ENCODE measurements at places on chromosomes 1 and 21.

DNA sequence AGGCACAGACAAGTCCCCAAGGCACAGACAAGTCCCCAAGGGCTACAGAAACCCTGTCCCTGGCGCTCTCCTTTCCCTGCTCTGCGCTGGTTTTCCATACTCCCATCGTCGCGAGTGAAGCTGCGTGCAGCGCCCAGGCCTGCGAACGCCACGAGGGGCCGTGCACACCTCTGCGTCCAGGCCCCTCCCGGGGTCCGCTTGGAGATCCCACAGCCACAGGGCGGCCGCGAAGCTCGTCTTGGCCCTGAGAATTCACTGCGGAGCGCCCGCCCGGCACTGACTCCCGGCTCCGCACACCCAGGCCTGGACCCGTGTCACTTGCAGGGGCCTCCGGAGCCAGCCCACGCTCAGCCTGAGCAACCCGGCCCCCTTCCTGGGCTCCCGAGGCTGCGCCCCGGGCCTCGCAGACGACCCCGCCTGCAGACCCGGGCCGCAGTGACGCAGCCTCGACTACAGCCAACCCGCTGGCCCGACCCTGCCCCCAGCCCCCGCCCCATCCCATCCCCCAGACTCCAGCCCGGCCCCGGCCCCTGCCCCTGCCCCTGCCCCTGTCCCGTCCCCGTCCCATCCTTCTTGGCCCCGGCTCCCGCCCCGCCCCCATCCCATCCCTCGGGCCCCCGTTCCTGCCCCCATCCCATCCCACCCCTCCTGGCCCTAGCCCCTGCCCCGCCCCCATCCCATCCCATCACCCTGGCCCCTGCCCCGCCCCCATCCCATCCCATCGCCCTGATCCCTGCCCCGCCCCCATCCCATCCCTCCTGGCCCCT is 841 bp downstream of the POFUT2 start:
- DNase-seq, result peak; percentile 67

DNA sequence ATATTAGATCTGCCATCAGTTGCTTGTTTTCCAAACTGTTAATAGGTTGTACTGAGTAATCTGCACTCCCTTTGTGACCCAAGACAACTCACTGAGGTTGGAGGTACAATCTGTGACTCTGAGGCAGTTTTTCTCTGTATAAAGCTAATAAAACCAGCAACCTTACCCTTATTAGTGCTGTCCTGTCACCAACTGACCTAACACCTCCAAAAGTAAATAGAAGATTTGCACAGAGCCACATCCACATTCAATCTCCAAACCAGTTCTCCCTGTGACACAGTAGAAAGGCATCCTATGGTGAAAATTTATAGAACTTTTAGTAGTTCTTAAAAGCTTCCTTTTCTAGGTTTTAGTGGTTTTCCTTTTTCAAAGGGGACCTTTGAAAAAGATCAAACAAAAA is 140.4 kb upstream of the ADGRL2 start:
- DNase-seq, result no peak

- no peak for DNase-seq
These were observed 72.0 kb downstream of the DAP3 start for GRCh38 chr1:155760751-155761475.

- no peak for DNase-seq
These were observed 163.7 kb downstream of the LTN1 start for GRCh38 chr21:28828981-28829380.

GRCh38 chr21:34126269-34126668 is 52.9 kb downstream of the MRPS6 start:
- no peak for DNase-seq

GRCh38 chr1:211305044-211305443 is 21.6 kb upstream of the TRAF5 start:
- no peak for DNase-seq

DNA sequence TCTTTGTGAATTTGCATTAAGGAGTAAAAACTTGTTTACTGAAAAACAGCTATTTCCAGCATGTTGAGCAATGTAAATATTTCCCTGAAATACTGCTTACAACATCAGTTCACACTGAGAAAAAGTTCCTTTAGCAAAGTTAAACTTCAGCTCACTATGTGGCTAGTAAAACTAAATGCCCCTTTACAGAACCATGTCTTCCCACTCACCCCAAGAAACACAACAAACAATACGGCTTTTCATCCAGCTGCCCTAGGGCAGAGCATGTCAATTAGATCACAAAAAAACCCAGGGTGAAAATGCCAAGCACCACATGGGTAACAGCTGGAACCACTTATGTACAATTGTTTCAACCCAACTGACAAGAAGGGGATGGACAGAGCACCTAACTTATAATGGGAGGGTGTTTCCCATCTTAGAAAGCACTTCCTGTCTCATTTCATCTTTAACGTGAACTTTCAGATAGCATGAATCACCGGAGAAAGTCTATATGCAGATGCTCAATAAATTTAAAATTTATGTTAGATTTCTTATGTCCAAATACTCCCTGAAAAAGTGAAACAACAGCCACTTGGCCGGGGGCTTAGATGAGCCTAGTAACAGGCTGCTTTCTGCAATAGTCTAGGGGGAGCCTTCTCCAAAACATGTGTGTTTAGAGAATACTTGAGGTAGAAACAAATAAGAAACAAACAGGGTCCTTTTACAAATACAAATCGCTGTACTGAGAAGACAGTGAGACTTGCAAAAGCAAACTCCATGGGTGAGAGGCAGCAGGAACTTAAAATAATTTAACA is 6.6 kb downstream of the NID1 start:
- DNase-seq, result no peak

DNA sequence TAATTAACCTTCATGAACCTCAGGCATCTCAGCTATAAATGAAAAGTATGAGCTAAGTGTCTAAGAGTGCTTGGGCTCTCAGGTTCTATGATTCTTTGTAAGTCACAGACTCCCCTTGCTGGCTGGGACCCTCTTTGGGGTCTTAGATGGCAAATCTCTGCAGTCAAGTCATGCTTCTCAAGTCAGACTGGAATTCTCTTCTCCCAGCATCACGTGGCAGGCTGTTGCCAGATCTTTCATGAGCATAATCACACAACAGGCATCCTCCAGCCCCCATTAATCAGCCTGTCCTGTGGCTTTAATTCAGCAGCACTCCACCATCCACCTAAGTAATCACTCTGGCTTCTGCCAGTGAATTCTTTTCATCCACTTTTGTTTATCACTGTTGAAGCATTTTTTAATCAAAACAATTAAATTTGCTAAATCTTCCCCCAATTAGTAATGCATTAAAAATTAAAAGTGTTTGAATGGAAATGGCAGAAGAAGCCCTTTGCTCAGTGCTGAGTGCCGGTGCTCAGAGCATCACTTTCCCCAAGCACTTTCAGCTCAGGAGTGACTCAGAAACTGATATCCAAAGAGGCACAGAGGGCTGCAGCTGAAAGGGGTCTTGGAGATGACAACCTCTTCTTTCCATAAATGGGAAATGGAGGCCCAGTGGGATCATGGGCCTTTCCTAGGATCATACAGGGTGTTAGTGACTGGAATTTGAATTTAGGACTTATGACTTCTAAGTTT is 50.2 kb downstream of the C8A start:
- no peak for DNase-seq
